ENCODE measurements at places on chromosomes 5 and 9.

DNA sequence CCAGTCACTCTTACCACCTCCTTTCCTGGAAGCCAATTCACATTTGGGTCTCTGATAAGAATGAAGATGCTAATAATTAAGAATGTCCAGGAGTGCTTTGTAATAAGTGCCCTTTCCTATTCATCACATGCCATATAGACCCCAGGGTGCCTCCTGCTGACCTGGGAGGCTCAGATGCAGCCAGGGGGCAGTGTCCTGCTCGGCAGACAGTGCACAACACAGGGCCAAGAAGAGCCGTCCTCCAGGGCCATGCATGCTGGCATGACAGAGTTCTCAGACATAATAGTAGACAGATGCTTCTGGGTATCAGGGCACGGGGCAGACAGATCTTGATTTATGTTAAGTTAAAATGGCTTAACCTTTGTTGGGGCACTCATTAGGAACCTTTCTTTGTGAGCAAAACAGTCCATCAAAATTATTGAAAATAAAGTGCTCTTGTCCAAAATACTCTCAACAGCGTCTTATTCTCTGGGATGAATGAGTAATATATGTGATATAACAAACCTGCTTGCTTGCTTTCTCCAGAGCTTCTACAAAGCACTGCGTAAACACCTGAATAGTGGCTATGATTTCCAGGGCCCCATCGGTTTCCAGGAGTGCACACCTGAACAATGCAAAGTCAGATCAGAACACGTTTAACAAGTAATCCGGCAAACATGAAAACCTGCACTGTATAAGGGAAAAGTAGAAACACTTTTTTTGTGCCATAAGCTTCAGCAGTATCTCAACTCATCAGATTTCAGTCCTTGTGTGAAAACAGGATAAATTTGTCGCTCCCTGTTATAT lies 192.7 kb downstream of the FANCC start:
- DNase-seq = no peak

- DNase-seq = no peak
Observed at GRCh38 chr5:107383414-107383813, 287.3 kb downstream of the EFNA5 start.

DNA sequence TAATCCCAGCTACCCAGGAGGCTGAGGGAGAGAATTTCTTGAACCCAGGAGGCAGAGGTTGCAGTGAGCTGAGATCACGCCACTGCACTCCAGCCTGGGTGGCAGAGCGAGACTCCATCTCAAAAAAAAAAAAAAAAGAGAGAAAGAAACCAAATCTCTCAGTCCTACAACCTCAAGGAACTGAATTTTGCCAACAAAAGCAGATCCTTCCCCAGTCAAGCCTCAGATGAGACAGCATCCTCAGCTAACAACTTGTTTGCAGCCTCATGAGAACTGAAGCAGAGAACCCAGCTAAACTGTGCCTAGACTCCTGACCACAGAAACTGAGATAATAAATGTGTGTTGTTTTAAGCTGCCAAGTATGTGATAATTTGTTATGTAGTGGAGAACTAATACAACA lies 7.5 kb upstream of the IL6ST start:
- no peak for DNase-seq

DNA sequence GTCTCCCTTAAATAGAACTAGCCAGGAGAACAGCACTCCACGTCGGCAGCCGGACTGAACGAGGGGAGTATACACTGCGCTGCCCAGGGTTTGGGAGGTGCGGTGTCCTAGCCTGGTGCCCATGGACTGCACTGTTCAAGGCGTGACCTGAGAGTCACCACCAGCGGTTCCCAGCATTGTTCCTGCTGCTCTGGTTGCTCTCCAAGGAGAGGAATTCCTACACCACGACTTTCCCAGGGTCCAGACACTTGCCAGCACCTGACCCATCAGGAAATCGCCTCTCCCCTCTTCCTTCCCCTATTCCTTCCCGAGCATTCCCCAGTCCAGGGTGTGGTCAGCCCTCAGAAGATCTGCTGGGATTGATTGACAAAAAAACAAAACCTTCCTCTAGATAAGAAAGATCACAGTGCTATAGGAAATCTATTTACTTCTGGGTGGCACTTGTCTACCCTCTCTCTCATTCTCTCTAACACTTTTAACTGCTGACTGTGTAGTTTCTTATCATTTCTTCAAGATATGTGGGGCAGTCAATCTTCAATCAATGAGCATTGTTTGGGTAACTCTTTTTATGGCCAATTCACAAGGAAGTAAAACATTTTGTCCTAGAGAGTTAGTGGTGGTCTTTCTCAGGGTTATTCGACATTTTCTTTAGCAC lies 297.8 kb upstream of the ACTBL2 start:
- no peak for DNase-seq

GRCh38 chr5:31047621-31048020 lies 145.9 kb upstream of the CDH6 start:
- no peak for DNase-seq

- no peak for DNase-seq
Observed at GRCh38 chr5:157106630-157107461, 2.0 kb downstream of the HAVCR2 start.

DNA sequence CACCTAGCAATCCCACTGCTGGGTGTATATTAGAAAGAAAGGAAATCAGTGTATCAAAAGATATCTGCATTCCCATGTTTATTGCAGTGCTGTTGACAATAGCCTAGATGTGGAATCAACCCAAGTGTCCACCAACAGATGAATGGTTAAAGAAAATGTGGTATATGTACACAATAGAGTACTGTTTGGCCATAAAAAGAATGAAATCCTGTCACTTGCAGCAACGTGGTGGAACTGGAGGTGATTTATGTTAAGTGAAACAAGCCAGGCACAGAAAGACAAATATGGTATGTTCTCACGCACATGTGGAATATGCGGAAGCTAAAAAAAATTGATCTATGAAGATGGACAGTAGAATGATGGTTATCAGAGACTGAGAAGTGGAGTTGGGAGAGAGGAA lies 221.6 kb upstream of the DAP start:
- DNase-seq = no peak

GRCh38 chr9:127828262-127829031 lies 25.8 kb downstream of the FPGS start:
- DNase-seq = no peak

DNA sequence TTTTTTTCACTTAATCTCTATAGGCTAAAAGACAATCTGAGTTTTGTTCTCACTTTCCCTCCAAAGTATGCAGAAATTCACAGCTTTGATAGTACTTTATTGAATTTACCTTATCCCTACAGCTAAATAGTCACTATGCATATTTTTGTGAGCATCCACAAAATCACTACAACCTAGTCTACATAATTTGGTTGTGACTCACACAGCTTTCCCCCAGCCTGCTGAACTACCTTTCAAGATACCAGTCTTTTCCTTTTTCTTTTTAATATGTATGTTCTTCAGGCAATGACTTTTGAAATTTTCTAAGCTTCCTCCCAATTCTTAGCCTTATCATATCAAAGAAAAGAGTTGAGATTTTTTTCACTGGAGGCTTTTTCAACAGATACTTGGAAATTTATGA lies 347.3 kb upstream of the CDH6 start:
- DNase-seq = no peak

DNA sequence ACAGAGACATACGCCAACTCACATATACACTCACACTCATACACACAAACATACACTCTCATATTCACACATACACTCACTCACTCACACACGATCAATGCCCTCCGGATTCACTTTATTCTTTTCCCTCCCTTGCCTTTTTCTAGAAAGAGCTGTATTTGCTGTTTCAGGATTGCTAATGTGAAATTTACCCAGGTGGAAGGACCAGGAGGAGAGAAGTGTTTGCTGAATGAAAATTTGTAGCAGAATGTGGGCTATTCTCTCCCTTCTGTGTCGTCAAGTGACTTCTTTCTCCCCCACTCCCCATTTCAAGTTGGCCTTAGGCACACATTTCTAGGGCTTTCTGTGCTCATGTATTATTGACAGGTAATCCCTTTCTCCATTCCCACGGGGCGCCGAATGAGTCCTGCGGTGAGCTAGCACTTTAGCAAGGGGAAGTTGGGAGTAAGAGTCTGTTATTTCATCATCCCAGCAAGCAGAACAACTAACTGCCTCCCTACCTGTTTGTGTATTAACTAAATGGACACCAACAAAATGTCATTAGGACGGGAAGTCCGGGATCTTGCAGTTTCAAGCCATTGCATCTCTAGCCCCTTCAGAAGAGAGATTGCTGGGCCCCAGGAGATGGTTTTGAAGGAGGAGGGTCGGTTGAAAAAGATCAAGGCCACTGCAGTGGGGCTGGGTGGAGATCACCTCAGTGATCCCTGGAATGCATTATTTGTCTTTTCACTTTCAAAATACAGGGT lies 97.1 kb upstream of the TAF11L2 start:
- DNase-seq = no peak

- no peak for DNase-seq
Observed at GRCh38 chr5:129996896-129997295, 92.6 kb downstream of the CHSY3 start.

DNA sequence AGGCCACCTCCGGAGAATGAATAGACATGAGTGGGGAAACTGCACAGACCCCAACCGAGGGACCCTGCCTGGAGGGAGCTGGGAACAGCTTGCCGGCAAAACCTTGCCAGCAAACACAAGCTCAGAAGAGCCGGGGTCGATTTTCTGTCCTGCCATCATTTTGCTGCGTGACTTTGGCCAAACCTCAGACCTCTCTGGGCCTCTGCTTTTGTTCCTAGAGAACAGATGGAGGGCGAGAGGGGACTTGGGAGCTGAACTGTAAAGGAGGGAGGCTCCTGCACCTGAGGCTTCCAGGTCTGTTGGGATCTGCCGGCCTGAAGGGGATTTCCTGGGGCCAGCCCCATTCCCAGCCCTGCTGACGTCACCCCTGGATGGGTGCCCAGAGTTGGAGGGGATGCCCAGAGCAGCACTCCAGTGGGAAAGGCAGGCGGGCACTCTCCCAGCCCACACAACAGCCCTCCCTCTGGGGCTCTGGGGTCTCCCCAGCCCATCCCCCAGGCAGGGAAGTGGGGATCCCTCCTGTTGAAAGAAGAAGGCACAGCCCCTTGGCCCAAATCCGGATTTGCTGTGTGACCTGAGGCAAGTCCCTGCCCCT lies 40.4 kb upstream of the SYNPO start:
- no peak for DNase-seq

DNA sequence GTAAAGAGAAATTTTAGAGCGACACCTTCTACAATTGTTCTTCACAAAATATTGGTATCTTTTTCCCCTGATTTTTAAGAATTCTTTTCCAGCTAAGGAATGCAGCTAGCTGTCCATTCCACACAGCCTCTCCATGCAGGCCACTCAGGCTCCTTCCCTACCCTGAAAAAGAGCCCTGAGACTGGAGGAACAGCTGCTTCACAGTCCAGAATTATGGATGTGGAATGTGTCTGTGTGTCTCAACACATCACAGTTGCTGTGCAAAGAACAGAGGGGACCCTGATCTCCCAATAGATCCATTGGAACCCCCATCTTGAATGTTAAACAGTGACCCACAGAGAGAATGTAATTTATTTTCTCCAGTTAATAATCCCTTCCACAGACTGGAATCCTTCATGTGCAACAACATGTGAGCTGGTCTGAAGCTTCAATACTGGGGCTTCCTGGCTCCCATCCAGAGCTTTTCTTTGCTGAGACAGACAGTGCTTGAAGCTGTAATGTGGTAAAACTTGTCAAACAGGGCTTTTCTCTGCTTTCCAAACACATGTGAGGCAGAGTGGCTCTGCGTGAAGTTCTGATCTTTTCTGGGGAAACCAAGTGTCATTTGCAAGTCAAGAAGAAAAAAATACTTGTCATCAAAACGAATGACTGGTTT lies 53.3 kb upstream of the SMC5 start:
- no peak for DNase-seq

GRCh38 chr9:71884005-71884404 lies 27.0 kb downstream of the ABHD17B start:
- DNase-seq = no peak

- no peak for DNase-seq
Observed at GRCh38 chr5:9251379-9251980, 294.4 kb downstream of the SEMA5A start.

DNA sequence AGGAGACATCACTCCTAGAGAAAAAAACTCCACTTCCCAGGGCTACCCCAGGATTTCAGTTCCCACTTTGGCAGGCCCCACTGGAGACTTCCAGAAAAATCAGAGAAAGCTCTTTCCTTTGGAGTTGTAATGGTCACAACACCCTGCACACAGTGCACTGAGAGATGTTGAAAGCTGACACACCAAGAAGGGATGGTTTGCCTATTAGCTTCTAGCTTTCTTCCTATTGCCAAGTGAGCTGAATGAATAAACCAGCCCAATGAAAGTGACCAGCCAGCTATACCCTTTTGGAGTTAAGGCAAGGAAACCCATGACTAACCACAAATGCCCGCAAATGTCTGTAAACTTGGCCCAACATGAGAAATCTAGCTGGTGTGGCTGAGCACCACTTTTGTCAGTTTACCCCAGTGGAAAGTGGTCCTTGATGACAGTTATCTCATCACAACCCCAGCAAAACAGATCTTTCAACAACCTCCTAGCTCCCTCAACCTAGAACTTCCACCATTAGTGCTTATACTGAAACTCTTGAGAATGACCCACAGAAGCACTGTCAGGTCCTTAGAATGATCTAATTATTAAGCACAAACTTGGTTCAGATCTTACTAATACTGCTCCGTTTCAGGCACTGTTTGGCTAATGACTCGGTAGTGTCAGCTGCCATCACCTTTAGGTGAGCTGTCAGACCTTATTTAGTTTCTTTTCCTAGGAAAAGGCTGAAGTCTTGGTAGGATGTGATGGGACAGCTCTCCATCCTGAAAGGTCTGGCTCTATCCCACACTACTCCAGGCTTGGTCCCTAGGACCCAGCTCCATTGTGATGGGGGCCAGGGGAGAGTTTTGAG lies 11.2 kb downstream of the IRF1 start:
- no peak for DNase-seq

- no peak for DNase-seq
Observed at GRCh38 chr9:14309403-14309802, 4.5 kb downstream of the NFIB start.

DNA sequence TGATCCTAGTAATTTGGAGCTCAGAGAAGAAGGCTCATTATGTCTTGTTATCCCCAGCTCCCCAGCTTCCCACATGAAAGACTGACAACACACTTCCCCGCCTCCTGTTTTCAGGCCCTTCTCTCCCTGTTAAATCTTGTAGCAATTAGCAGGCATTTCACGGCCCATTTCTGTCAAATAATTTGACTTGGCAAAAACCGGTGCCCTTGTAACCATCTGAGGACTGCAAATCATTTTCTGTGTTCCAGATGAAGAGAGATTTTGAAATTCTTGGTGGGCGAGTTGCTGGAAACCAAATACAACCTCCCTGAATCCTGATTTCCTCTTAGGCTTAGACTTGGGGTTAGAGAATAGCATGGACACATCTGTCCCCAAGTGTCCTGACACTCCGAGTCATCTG lies 109.7 kb downstream of the MSX2 start:
- no peak for DNase-seq

DNA sequence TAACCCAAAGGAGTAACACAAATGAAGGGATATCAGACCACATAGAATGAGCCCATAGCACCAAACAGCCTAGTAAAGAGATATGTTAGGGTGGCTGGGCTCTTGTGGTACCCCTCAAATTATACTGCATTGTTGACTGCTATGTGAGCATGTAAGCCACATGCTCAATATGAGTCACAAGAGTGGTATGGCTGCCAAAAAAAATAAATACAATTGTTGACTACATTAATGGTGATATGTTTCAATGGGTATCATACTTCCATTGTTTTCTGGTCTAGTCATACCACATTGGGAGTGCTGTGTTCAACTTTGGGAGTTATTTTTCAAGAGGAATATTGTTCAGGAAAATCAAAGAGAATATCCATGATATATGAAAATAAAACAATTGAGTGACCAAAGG lies 162.4 kb upstream of the PIK3R1 start:
- DNase-seq = no peak

Measured in stimulated activated CD4-positive, alpha-beta T cell treated with anti-CD3 and anti-CD28 coated beads, Interleukin-15, amount 100 ng/mL, for 1 hour (primary cell).